Activated CD4-positive, CD25-positive, alpha-beta regulatory T cell treated with anti-CD3 and anti-CD28 coated beads, Interleukin-2, amount 50 U/mL, for 24 hours (primary cell): ENCODE measurements at places on chromosomes 1 and 21.
A peak's percentile ranks its signal among the peaks of the same experiment; 100 is the strongest.

- no peak for ATAC-seq
Observed at GRCh38 chr1:113872219-113872935, 865 bp upstream of the PTPN22 start.

- peak; percentile 55 for ATAC-seq
Observed at GRCh38 chr1:220241072-220241663, 31.1 kb downstream of the RAB3GAP2 start.

GRCh38 chr1:214635086-214635485 lies 32.1 kb downstream of the CENPF start:
- no peak for ATAC-seq

DNA sequence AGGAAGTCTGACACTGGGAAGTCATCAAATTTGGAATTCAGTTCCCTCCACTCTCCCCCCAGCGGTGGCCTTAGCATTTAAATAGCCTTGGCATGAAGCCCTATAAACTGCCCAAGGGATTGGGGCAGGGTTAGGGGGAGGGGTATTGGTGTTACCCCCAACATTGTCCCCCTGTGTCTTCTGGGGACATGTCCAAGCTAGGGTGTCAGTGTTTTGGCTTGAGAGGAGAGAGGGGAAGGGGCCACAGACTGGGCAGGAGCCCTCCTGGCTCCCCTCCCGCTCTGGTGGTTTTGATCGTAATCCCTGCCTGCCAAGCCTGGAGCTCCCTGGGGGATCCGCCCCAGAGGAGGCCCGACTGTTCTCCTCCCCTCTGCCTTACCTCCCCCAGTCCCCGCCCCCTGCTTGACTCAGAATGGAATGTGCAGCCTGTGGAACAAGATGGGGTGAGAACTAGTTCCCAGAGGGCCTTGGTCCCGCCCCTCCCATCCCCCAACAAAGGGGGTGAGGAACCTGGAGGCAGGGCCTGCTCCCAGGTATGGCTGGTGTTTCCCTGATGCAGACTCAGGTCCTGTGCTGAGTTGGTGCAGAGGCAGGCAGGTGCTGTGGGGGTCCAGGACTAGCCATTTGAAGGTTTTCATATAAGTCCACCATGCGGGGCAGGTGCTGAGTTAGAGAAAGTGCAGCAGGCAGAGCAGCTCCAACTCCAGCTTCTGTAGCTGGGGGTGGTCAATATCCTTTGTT lies 7.4 kb downstream of the SOX13 start:
- ATAC-seq: no peak
